ENCODE measurements at places on chromosomes 11 and 22. TPM values are rescaled to one million over a fixed set of nuclear protein-coding genes. Genes with fewer than 3 reads are reported as not detected.

GRCh38 chr11:133793271-133794035 is 51.9 kb downstream of the SPATA19 start:
- DNase-seq: no peak

GRCh38 chr11:123742031-123742723 is 717 bp upstream of the ZNF202 start:
- no peak for DNase-seq

- DNase-seq: no peak
These were observed 397.0 kb downstream of the ETS1 start for GRCh38 chr11:128190312-128190711.

- DNase-seq: no peak
These were observed 510.3 kb downstream of the BRD1 start for GRCh38 chr22:49317369-49317768.

DNA sequence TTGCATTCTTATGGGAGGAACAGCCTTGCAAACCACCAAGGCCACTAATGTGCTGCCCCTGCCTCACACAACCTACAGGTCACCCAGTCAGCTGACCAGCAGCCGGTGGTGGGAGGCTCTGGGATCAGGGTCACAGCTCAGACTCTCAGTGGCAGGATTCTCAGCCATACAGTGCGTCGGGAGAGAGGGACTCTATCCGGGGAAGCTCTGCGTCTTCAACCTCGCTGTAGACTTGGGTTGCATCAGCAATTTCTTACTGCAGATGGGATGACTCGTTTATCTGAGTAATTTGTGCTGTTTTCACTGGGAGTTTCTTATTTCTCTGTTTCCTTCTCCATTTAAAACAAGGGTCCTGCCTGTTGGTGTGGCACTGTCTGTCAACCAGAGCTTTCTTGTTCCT is 257.7 kb downstream of the TBC1D22A start:
- no peak for DNase-seq

- peak; percentile 4 for DNase-seq
These were observed 613.8 kb downstream of the BRD1 start for GRCh38 chr22:49213731-49214352.

DNA sequence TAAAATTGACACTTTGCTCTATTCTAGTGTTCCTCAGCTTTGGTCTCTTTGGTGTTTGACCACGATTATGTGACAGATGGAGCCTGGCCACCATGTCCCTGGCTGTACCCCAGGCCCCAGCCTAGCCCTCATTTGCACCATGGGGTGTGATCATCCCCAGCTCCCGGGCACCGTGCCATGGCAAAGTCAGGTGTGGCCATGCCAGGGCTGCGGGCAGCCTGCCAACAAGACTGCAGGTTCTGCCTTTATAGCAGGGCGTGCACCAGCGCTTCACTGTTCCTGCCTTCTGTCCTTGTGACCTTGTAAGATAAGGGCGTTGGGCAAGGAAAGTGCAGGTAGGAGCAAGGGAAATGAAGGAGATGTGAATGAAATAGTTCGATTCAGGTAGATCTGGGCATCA is 22.4 kb upstream of the APOBEC3A start:
- DNase-seq: no peak

DNA sequence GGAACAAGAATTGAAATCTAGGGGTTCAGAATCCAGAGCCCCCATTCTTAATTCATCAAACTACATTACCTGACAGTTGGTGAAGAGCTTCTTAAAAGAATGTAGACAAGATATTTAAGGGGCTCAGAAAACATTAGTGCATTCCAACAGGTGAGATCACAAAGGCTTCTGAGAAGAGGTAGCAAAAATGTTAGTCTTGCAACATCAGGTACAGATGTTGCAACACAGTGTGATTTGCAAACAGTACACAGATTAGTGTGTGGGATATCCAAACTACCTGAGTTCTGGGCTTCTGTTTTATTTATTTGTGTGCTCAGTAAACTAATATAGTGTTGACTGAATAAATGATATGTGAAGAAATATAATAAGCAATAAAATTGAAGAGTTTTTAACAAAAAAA is 11.8 kb downstream of the CASP4 start:
- no peak for DNase-seq

- no peak for DNase-seq
These were observed 26.9 kb upstream of the HTR3A start for GRCh38 chr11:113947994-113948393.

DNA sequence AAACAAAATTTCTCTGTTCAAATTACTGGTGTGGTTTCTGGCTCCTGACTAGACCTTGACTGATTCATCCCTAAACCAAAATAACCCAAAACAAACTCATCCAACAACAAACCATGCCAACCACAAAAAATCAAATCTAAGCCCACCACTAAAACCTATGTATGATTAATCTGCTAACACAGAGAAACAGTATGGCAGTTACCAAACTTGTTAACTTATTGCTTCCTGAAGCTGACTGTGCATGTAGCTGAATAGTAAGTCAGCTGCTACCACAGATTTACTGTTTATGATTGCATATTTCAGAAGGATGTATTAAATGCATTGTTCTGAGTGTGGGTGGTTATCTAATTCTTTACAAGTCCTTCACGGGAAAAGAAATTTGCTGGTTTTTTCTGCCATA is 231.1 kb downstream of the SWAP70 start:
- DNase-seq: no peak

GRCh38 chr11:91041626-91042025 is 818.8 kb upstream of the CHORDC1 start:
- DNase-seq: no peak

NAALAD2 gene
- total RNA-seq: 74.8 TPM

- DNase-seq: peak; percentile 95
These were observed 62.6 kb upstream of the RASD2 start for GRCh38 chr22:35477911-35478582.

GRCh38 chr22:43825651-43826050 is 13.5 kb upstream of the EFCAB6 start:
- no peak for DNase-seq

OR51E1 gene
- 1.0 TPM for total RNA-seq

GRCh38 chr11:73229896-73230875 is 12.1 kb downstream of the P2RY2 start:
- peak; percentile 8 for DNase-seq

- DNase-seq: no peak
These were observed at the start of gene DGCR6 for GRCh38 chr22:18905540-18906409. DGCR6 (plus strand) TSS chr22:18906320; CDS start chr22:18906375, 55 bp downstream.

DNA sequence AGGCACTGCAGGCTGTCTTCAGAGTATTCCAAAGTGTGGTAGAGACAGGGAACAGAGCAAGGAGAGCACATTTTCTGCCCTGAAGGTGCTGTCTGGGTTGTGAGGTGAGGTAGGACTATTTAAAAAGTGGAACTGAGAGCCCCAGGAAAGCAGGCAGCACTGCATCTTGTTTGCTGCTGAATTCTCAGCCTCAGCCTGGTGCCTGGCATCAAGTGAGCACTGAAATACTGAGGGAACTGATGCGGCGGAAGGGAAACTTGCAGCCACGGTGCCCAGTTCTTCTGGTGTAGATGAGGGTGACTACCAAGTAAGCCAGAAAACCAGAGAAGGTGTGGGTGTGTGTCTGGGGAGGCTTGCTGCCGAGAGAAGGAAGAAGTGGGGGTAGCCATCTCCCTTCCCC is 59.5 kb downstream of the TNRC6B start:
- no peak for DNase-seq

- DNase-seq: no peak
These were observed 59.3 kb downstream of the DGCR2 start for GRCh38 chr22:19062943-19063308.

GRCh38 chr11:93689240-93689639 is 27.8 kb downstream of the CEP295 start:
- DNase-seq: no peak

DNA sequence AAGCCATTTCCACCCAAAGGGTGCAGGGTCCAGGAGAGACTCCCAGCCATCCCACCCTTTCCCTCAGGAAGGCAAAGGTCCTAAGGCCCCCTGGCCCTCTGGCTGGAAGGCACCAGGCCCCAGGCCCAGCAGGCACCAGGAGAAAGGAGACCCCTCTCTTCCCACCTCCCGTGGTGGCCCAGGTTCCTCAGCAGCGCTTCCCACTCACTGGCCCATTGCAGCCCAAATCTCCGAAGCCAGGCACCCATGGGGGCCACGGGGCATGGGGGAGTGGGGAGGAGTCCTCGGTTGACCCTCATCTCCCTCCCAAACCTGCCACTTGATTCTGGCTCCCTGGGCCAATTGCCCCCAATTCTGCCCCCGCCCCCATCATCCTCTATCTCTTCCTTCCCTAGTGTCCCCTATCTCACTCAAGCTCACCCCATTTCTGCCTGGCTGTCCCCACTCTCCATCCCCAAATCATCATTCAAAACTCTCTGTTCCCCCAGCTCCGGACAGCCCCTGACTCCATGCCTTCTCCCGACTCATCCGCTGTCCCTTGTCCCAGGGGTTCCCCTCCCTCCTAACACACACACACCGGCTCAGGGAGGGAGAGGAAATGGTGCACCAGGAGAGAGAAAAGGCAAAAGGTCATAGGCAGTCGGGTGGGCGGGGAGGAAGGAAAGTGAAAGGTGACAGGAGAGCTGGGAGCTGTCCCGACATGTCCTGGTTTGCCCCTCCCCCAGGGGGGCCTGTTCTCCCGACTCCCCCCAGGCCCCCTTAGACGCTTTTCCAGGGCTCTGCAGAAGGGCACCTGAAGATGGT is 1.2 kb downstream of the LIF start:
- no peak for DNase-seq

GRCh38 chr22:20748731-20749428 is 25.0 kb upstream of the SERPIND1 start:
- no peak for DNase-seq

DNA sequence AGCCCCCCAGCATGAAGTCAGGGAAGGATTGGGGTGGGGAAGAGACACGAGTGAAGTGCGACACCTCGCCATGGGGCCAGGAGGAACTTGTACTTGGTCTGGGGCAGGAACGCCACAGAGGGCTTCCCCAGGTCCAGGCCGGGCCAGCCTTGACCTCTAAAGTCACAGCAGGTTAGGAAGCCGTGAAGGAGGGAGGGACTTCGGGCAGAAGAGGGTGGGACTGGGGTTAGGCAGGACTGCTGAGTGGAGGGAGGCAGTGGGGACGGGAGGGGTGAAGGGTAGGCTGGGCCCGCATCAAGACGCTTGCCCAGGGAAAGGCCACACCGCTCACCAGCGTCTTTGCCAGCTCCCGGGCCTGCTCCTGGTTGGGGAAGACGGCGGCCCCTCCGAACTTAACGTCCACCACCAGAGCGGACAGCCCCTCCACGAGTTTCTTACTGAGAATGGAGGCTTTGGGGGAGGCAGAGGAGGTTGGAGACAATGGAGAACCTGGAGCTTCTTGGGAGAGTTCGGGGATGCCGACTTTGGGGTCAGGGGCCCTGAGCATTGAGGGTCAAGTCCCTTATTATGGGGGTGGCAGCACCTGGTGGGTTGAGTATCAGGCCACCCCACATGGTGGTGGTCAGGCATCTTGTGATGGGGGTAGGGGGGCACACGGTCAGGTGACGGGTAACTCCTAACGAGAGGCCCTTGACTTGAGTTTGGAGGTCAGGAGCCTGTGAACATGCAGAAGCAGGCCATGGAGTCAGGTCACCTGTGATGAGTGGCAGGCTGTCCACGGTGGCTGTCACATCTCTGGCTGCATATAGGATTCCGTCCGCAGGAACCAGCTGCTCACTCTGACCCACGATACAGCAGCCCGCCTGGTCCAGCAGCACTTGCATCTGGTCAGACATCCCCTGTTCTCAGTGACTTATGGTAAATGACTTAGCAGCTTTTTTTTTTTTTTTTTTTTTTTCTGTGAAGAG is 1.7 kb upstream of the SCO2 start:
- DNase-seq: no peak

GRCh38 chr11:87374038-87374807 is 336.5 kb downstream of the TMEM135 start:
- no peak for DNase-seq

DNA sequence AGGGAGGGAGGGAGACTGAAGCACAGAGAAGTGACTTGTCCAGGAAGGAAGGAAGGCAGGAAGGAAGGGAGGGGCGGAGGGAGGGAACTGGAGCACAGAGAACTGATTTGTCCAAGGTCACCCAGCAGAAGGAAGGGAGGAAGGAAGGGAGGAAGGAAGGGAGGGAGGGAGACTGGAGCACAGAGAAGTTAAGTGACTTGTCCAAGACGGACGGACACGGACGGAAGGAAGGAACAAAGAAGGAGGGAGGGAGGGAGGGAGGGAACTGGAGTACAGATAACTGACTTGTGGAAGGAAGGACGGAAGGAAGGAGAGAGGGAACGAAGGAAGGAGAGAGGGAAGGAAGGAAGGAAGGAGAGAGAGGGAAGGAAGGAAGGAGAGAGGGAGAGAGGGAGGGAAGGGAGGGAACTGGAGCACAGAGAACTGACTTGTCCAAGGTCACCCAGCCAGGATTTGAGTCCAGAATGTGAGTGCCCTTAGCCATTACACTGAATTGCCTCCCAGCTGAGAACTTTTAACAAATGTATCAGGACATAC is 1.5 kb downstream of the SLC35F2 start:
- peak; percentile 21 for DNase-seq

GRCh38 chr22:35649026-35649553 is 844 bp downstream of the APOL6 start:
- DNase-seq: no peak

DNA sequence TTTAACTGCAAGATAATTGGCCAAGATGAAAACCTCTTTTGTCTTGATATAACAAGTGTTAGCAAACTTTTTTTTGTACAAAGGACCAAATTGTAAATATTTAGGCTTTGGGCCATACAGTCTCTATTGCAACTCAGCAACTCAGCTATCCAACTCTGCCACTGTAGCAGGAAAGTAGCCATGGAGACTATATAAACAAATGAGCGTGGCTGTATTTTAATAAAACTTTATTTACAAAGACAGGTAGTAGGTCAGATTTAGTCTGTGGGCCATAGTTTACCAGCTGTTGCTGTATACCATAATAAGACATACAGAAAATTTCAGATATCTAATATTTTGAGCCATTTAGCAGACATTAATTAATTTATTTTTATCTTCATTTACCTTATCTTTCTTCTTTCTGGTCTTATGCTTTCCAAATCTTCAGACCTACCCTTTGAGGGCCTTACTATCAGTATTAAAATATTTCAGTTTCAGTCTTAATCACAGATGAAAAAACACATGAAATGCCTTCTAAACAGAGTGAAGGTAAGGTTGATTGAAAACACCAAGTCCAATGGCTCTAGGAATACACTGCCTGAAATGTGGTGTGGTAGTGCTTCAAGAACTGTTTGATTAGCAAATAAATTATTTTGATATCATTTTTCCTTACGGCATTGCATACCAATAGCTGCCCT is 256.9 kb upstream of the CTSC start:
- DNase-seq: no peak

DNA sequence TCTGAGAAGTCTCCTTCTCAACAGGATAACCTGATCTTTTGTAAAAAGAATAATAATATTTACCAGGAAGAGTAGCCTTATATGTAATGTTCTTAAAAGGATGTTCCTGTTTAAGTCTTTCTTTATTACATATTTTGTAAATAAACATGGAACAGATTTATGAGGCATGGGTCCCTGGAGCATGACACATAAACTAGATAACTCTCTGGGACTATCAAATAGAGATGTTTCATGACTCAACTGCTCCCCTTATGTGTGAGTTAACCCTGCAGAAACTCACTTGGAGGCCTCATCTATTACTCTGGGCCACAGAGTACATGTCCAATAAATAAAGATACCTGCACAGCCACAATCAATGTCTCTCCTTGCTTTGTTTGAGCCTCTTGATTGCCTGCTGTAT is 64.6 kb downstream of the GDPD4 start:
- no peak for DNase-seq

- no peak for DNase-seq
These were observed 53.8 kb downstream of the CASP12 start for GRCh38 chr11:104844451-104844850.

PMM1 gene
- total RNA-seq: 21.0 TPM

- no peak for DNase-seq
These were observed 113.6 kb downstream of the TEAD1 start for GRCh38 chr11:12787847-12788246.
